ENCODE measurements at places on chromosomes 5 and 9.

- DNase-seq = peak; percentile 67
These were observed at the start of gene AQP3 for GRCh38 chr9:33446946-33447798. TSS of gene AQP3 (minus strand) at chr9:33447593. CDS start at chr9:33447530, 63 bp downstream.

- DNase-seq = peak; percentile 40
These were observed 679 bp downstream of the B4GALT1 start for GRCh38 chr9:33166231-33167083.

GRCh38 chr9:90368241-90368640 lies 274.4 kb downstream of the DIRAS2 start:
- DNase-seq = no peak

- peak; percentile 96 for DNase-seq
These were observed 137.9 kb downstream of the FAM114A2 start for GRCh38 chr5:153900703-153901395.

DNA sequence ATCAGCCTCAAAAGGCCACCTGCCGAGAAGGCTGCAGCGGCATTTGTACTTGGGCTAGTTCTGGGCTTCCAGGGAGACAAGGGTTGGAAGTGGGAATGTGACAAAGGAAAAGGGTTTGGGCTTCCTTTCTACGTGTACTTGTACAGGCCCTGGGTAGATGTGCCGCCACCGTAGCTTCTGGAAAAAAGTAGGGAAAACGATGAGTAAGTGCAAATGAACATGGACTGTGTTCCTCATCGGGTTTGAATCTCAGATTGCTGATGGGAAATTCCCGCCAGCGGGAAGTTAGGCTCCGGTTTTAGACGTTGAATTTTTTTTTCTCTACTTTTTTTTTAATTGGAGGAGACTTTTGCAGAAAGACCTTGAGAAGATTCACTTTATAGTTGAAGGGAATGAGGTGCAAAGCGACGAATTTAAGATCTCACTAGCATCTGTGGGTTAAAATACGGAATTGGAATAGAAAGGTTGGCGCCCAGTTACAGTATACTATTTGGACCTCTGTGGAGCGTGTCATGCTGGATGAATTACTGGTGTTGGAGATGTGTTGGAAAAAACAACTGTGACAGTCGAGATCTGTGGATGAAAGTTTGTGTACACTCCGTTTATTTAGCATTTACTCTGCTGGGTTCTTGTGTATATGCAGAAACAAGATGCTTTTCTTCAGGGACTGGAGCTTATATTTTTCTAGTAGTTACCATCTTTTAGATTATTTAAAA lies 1.2 kb downstream of the G3BP1 start:
- DNase-seq = peak; percentile 57

- DNase-seq = no peak
These were observed 15.1 kb downstream of the TEK start for GRCh38 chr9:27124151-27124550.

- no peak for DNase-seq
These were observed 4.9 kb downstream of the EDIL3 start for GRCh38 chr5:84379749-84380148.

DNA sequence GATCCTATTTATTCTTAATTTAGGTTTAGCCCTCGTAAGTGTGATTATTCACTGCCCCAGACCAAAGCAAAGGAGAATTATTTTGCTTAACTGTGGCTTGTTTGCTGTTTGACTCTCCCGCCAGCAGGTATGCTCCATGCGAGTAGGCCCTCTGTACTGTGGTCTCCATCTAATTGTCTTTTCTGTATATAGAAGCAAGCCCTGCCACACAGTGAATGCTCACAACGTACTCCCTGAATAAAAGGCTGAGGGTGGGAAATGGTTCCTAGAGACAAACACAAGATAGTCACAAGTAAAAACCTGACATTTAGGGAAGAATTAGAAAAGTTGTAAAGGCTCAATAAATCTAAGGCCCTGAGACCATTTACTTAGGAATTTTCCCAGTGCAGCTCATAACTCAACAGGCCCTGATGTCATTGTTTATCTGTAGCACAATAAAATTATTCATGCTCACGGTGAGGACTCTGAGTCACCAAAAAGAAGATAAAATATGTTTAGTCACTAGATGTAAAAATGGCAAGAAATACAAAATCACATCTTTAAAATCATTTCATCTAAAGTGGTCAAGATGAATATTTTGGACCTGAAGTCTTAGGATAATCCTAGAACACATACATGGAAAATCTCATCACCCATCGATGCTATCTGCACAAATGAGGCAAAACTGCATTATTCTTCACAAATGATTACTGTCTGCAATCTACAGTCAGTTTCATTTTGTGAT lies 473.2 kb downstream of the ENC1 start:
- DNase-seq = peak; percentile 90

DNA sequence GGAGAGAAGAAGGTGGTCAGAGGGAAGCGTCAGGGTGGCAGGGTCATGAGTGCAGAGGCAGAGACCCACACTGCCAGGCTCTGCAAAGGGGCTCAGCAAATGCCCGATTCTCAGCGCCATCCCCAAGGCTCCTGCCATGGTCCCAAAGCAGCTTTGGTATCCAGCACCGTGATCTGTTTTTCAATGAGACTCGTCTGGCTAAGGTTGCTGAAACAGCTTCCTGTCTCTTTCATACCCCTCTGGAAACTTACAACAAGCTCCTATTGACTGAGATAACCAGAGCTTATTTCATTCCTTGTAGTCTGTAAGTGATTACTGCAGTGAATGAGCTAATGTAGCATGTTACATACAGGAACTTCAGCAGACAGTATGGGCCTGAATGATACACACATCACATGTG lies 568.6 kb upstream of the DAP start:
- DNase-seq = no peak

- DNase-seq = peak; percentile 76
These were observed 65.5 kb upstream of the ABCA1 start for GRCh38 chr9:104993291-104993963.

GRCh38 chr5:146510559-146511125 lies 5.3 kb downstream of the GPR151 start:
- DNase-seq = peak; percentile 33

DNA sequence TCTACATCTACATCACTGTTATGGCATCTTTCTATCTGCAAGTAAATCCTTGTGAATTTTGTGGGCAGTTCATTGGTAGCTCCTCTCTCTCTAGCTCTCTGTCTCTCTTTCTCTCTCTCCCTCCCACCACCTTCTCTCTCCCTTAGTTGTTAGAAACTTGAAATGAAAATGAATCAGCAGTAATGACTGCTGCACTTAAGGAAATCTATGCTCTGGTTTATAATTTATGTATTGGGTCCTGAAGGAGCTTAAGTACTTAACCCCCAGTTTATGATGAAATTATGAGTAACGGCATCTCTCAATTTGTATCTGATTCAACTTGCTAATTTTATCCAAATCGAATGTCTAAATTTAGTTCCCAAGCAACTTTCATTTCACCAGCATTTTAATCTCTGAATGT lies 52.0 kb upstream of the PTGER4 start:
- DNase-seq = no peak

DNA sequence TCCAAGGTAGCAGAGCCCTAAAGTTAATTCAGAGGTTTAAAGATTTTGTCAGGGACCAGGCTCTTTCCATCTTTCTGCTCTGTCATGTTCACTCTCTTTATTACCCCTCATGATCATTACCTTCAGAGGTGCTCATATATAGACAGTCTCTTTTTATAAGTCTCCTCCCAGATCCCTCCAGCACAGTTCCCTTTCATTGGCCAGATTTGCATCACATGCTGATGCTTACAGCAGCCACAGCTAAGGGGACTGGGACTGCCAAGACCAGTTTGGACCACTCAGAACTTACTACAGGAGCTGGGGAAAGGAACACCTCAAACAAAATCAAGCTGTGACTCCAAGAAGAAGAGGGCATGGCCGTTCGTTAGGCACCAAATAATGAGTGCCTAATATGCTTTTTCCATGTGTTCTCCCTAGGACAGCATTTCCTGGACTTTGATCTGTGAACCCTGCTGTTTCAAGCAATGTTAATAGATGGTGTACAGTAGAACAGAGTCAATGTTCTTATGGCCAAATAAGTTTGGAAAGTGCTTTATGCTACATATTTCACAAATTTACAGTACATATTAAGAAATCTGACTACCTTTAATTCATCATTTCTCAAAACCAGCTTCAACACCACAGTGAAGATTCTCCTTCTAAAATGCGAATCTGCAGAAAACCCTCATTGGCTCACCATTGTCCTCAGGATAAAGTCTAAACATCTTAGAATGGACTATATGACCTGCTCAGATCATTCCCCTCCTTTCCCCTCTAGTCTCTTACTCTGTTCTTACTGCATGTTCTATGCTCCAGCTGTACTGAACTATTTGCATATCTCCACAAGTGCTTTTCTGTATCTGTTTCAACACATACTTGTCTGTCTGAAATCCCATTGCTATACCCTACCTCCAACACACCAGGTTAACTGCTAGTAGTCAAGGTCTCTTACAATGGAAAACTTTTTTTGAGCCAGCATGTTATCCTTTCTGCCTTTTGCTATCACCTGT lies 3.4 kb downstream of the C5orf58 start:
- DNase-seq = no peak

GRCh38 chr5:141514330-141515133 lies 25.7 kb downstream of the PCDHGC5 start:
- DNase-seq = peak; percentile 77

GRCh38 chr5:53169933-53170332 lies 60.4 kb upstream of the MOCS2 start:
- DNase-seq = no peak

GRCh38 chr9:114709636-114710035 lies 27.6 kb upstream of the TEX48 start:
- DNase-seq = no peak

GRCh38 chr9:37239224-37239859 lies 119.0 kb downstream of the ZCCHC7 start:
- DNase-seq = no peak

DNA sequence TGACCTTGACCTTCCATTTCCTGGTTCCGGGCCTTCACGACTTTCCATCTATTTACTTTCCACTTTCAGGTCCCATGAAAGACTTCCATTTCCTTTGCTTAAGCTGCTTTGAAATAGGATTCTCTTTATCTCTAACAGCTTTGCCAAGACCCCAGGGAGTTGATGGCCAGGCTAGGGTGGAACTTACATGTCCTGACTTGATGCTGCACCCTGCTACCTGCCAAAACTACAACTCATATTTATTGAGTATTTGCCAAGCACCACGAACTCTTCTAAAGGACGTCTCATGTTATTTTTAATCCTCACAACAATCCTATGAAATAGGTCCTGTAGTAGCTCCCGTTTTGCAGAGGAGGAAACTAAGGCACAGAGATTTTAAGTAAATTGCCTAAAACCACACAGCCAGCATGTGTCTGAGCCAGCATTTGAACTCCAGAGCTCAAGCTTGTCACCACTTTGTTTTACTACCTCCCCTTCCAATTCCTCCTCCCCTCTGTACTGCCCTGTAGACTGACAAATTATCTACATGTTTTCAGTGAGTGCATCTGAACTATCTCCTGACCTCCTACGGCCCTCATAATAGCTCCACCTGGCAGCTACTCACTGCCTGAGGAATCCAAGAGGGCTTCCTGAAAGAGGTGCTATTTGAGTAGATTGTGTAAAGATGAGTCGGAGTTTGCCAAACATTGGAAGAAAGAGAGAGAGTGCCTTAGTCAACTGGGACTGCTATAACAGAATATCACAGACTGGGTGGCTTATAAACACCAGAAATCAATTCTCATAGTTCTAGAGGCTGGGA lies 38.4 kb upstream of the SMIM23 start:
- DNase-seq = no peak

GRCh38 chr5:152084476-152084875 lies 159.8 kb upstream of the GLRA1 start:
- DNase-seq = no peak

DNA sequence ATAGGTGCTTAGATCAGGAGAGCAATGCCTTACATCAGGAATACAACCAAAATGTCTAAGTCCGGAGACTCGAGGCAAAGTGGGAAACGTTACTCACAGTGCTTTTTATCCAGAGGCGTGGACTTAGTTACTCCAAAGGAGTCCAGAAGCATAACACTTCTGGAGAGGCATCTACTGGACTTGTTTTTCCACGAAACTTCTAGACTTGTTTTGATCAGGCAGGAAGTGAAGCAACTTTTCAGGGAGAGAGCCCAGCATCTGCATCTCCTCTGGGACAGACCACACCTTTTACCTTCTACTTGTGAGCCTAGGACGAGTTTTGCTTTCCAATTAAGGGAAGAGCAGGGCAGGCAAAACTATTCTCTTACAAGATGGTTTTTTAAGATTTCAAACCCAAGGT lies 1.2 kb upstream of the TJP2 start:
- no peak for DNase-seq

- DNase-seq = no peak
These were observed 11.6 kb downstream of the SKIC3 start for GRCh38 chr5:95543017-95543705.

GRCh38 chr5:136251502-136252169 lies 58.7 kb upstream of the SMIM32 start:
- DNase-seq = no peak

- no peak for DNase-seq
These were observed 23.2 kb downstream of the LYSMD3 start for GRCh38 chr5:90506221-90506620.

- peak; percentile 51 for DNase-seq
These were observed 17.2 kb upstream of the DIRAS2 start for GRCh38 chr9:90659650-90660364.

DNA sequence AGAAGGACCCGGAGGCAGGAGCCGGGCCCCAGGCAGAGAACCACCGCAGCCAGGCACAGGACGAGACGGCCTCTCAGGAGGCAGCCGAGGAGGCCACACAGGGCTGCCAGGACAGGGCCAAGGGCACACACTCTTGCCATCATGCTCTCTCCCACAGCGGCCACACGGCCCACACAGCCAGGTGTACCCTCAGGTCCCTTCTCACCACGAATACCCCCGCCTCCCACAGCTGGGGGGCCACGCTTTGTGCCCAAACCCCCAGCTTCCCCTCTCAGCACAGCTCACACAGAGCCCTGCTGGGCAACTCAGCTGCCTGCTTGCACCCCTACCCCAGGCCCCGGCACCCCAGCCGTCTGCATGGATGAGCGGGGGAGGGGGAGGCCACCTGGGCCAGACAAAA lies 5.3 kb downstream of the SSNA1 start:
- DNase-seq = no peak

- no peak for DNase-seq
These were observed 86.3 kb upstream of the SEMA6A start for GRCh38 chr5:116660929-116661328.

DNA sequence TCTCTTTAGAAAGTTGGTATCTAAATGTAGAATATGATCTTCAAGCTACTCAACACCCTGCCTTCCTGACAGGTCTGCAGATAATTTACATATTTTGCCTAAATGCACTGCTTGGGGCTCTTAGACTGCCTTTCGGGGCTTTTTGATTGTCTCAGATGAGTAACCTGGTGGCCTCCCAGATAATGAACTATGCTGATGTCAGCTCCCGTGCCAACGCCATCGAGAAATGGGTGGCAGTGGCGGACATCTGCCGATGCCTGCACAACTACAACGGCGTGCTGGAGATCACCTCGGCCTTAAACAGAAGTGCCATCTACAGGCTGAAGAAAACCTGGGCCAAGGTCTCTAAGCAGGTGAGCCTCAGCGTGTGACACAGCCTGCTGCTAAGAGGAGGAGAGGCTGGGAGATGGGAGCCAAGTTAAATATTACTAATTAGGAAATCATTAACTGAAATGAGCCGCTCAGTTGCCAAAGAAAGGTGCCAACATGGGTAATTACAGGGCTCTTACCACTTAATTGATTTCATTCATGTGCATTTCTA lies 20.8 kb upstream of the CKMT2 start:
- DNase-seq = no peak
